ENCODE measurements at places on chromosomes 16 and 17.

DNA sequence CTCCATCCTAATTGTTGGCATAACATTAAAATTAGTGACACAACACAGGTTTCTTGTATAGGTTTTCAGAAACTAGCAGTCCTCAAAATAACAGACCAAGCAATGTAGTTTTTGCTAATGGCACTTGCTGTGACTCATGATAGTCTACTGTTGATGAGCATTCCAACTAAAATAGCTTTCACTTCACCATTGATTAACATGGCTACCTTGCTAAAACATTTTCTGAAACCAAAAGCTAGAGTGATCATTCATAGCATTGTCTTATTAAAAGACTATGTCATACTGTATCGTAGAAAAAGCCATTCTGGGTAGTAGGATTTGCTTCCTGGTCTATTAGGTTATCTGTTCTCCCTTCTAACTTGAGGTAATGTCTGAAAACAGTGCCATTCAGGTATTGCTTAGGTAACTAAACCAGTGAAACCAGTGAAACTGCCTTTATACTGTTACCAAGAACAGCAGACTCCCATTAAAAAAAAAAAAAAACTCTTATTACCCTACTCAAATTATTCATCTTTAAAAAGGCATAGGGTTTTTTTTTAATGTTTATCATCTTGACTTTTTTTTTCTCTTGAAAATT is 2.5 kb upstream of the CLTC start:
- DNase-seq: no peak

DNA sequence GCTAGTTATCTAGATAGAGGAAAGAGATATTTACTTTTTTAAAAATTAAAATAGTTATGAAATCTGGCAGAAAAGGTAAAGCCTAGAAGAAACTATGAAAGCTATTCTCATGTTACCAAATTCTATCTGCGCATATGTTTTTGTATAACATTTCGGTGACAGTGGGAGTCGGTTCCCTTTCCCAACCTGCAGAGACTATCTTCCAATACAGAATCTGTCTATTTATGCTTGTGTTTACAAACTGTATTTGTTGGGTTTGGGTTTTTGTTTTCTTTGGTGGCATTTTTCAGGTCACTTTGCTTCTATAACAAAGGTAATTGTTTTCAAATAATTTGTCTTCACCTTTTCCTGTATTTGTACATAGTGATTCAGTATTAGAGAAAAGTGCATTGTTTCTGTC is 69.8 kb downstream of the YPEL2 start:
- no peak for DNase-seq

DNA sequence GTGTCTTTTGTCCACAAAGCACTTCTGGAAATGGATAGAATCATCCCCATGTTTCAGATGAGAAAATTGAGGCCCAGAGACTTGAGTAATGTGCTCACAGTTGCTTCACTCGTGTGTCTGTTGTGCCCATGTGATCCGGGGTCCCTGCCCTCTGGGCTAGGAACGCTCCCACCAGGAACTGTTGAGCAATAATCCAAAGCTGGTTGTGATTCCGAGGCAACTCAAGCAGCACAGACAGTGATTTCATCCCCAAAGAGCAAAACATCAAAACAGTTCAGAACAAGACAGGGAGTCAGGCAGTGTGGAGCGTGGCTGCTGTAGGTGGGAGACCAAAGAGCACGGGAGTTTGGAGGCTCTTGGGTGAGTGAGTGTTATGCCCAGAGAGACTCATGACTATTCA is 205.0 kb upstream of the ASIC2 start:
- no peak for DNase-seq

GRCh38 chr16:1909561-1910231 is 8.5 kb downstream of the HS3ST6 start:
- DNase-seq: no peak

DNA sequence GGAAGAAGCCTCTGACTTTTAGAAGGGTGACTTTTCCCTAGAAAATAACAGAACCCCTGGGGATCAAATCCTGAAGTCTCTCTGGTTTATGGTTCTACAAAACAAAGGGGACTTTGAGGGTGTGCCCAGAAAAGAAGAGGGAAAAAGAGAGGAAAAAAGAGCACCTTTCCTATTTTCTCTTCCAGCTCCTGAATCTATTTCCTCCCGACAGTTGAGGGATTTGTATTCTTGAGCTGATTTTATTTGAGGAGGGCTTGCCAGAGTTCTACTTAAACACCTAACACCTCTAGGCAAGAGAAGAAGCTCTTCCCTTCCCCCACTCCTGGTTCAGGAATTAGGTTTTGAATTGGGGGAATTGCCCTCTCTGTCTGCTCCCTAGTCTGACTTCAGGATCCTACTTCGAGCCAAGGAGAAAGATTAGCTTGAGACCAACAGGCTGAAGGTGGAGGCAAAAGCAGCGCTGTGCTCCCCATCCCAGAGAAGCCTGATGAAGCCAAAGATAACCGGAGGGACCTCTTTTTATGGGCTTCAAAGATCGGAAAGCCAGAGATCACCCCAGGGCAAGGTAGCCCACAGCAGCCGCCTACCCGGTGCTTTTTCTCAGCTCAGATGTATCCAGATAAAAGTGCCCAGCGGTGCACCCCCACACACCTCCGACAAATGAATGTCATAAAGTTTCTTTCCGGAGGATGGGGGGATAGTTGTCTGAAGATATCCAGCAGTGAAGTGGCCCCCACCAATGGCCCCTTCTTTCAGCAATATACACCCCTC is 796 bp downstream of the HOXB3 start:
- DNase-seq: no peak

DNA sequence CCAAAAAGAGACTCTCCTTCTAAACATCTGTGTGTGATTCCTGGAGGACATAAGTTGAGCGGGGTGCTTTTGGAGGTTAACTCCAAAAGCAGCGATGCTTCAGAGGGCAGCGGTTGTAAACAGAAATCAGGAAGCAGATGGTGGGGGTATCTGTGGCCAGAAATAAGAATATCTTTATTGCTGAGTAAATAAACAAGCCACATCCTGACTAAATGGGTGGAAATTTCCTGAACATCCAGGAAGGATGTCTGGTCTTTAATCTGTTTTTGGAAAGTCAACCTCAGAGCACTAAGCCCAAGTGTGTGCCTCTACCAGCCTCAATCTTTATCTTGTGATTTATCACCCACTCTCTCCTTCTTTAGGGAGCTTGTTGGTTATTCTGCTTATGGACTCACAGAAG is 123.3 kb downstream of the CDH13 start:
- no peak for DNase-seq

GRCh38 chr16:85101956-85102630 is 10.2 kb downstream of the CIBAR2 start:
- DNase-seq: no peak

DNA sequence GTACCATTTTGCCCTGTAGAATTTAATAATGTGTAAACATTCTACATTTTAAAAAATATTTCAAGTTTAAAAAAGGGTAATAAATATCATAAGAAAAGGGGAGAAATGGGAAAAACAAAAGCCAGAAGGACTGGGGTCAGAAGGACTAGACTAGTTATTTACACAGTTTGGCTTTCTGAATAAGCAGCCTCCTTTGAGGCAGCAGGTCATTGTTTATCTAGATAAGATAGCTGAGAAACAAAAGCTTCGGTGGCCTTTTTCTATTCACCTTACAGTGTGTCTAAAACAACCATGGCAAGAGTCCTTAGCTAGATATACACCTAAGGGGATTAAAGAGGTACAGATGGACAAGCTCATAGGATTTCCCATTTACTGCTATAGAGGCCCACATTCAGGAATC is 396.5 kb upstream of the PMFBP1 start:
- DNase-seq: no peak

- no peak for DNase-seq
Measured at GRCh38 chr16:116015-116414, 22.5 kb downstream of the NPRL3 start.

DNA sequence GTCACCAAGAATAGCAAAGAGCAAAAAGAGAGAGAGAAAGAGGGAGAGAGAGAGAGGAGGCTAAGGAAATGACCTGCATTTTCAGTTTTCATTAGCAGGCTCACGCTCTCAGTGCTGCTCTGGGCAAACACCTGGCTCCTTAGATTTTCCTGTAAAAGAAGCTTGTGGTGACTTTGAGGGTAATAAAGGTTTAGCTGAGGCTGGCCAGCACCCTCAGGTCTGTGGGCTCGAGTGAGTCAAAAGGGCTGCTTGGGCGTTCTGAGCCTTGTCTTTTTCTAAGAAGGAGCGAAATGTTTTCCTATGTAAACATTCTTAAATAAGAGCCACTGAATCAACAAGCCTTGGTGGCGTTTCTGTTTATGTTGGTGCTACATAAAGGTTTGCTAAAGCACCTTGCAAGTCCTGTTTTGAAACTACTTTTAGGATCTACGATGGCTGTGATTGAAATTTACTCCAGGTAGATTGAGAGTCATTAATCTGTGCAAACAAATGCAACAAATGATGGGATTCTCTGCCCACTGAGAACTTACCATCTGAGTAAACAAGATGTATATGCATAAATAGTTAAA is 38.8 kb downstream of the SHISA6 start:
- no peak for DNase-seq

DNA sequence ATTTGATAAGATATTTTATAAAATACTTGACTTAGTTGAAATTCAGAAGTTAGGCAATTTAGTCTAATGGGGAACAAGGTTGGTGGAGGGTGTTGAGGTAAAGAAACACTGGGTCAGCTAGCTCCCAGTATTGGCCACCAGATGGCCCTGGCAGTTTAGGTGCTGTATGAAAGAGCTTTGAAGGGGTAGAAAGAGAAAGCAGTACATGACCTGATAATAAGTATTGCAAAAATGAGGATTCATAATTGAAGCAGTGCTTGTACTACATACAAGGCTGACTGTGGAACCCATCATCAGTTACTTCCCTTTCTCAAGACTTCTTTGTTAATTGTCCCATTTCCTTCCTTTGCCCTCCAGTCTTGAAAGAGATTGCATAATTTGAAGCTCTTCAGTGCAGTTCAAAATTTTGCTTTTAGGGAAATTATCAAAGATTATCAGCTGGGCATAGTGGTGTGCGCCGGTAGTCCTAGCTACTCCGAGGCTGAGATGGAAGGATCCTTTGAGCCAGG is 29.4 kb downstream of the TANC2 start:
- DNase-seq: no peak

GRCh38 chr17:48883171-48883570 is 9.4 kb upstream of the ATP5MC1 start:
- DNase-seq: no peak

DNA sequence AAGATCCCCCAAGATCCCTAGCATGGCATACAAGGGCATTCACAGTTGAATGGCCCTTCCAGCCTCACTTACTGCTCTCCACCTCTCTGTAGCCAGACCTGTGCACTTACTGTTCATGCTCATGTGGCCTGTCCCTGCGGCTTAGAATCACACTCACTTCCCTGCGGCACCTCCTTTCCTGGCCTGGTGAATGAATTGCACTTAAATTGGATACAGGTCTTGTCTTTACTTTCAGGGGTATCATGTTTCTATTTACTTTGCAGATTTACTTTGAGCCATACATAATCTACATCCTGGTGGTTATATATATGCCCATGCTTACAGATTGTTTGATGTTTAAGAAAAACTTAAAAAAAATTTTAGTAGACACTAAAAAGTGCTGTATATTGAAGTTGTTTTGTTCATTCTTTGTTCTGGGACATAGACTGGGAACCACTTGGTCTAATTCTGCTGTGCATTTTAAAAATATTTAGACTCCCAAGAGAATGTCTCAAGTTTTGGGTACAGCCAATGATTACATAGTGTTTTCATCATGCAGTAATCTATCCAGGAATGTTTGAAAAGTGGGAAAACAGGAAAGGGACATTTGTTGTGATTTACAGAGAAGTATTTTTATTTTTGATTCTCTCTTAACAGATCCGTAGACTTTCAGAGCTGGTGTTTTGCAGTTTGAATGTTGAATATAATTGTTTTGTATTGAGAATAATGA is 63.9 kb downstream of the NUP88 start:
- DNase-seq: no peak

DNA sequence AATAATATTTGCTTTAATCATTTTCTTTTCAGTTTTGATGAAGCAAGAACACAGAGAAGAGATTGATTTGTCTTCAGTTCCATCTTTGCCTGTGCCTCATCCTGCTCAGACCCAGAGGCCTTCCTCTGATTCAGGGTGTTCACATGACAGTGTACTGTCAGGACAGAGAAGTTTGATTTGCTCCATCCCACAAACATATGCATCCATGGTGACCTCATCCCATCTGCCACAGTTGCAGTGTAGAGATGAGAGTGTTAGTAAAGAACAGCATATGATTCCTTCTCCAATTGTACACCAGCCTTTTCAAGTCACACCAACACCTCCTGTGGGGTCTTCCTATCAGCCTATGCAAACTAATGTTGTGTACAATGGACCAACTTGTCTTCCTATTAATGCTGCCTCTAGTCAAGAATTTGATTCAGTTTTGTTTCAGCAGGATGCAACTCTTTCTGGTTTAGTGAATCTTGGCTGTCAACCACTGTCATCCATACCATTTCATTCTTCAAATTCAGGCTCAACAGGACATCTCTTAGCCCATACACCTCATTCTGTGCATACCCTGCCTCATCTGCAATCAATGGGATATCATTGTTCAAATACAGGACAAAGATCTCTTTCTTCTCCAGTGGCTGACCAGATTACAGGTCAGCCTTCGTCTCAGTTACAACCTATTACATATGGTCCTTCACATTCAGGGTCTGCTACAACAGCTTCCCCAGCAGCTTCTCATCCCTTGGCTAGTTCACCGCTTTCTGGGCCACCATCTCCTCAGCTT is 45.0 kb downstream of the ESRP2 start:
- DNase-seq: no peak

GRCh38 chr17:8376271-8377067 is at the start of gene KRABD2:
Gene KRABD2, minus strand, starts transcription at chr17:8376704.
- peak; percentile 97 for DNase-seq

DNA sequence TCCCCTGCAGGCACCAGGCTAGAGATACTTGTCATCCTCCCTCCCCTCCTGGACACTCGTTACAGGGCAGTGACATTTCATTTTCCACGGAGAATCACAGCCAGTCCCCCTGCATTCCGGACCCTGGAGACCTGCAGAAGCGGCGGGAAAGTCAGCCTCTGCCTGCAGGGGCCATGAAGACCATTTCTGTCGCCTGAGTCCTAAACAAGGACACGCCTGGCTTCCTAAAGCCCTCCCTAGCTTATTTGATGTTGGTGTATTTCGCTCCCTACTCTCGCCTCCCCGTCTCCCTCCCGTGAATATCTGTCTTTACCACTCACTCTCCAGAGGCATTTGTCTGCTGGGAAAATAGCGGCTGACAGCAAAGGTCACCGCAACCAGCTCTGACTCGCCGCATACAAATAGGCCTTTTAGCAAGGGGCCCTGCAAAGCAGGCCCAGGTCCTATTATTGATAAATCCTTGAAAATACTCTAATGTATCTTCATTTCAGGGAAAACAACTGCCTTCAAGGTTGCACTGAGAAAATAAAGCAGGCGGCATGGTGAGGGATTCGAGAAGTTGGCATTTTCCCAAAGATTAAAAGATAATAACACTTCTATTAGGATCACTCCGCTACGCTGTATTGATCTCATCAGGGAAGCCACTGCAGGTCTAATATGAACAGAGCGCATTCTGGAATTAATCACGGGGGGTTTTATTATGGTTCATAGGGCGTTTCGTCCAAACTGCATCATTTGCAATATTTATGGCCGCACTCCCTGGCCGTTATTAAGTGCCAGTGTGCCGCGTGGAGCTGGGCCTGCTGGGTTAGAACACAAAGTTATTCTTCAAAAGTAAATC is 447.1 kb upstream of the CDH5 start:
- DNase-seq: no peak
